Germinal center (tissue), 1 donor: ENCODE measurements at places on chromosomes 1 and 21.
A peak's percentile ranks its signal among the peaks of the same experiment; 100 is the strongest.

DNA sequence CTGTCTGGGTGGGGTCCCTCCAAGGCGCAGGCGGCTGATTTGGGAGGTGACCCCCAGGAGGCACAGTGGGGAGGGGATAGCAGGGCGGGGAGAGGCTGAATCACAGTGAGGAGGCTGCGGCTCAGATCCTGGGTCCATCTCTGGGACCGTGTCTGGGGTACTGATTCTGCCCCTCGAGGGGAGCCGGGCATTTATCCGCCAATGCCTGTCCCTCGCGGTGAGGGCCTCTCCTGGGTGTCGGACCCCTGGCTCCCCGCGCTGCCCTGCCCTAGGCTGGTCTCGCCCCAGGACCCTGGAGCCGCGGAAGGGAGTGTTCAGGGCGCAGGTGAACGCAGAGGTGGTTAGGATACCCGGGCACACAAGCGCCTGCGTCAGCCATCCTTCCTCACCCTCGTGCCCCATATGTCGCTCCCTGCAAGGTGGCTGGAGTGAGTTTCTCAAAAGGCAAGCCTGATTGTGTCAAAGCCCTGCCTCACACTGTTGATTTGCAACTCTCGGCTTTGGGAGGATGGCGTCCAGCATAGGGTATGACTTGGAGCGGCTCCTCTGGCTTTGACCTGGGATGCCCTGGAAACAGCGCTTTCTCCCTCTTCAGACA is 530.9 kb downstream of the PTPRU start:
- no peak for DNase-seq

DNA sequence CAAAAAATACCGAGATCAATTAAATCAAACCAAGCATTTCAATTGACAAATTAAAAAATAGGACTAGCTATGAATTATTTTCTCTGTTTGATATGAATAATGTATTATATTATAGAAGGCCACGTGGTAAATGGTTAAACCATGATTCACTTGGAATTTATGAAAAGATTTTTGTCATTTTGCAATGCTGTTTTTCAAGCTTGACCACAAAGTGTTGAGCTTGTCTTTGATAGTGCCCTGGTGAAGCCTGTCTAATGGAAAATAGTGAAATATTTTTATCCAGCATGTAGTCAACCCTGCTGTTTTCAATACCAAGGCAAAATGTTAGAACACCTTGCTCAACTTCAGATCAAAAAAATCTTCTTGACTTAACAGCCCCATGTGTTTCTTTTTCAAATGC is 288.0 kb upstream of the PRMT6 start:
- no peak for DNase-seq

GRCh38 chr1:44829506-44830384 is 13.3 kb downstream of the PTCH2 start:
- DNase-seq = no peak

DNA sequence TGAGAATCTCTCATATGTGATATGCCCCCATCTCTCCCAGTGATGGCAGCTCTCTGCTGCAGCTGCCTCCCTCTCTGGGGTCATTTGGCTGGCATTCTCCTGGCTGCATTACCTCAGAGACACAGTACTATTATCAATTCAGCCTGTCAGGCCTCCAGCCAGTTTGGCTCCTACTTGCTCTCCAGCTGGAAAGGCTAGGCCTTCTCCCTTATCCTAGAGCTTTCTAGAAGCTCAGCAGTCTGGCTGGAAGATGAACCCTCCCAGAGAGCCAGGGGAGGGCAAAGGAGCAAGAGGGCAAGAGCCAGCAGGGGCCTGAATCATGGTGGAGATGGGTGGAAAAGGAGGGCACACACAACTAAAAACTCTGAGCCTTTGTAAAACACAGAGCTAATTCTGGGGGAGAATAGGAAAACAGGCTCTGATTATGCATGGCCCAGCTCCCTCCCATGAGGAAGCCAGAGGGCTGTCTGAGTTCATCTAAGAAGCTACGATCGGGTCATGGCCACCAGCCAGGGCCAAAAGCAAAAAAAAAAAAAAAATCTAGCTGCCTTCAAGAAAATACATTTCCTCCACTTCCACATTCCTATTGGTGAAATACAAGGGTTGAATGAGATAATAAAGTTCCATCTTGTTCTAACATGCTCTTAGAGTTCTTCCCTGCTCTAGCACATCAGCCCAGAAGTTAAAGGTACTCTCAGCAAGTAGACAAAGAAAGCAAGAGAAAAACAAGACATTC is 8.8 kb downstream of the LAMB3 start:
- no peak for DNase-seq

DNA sequence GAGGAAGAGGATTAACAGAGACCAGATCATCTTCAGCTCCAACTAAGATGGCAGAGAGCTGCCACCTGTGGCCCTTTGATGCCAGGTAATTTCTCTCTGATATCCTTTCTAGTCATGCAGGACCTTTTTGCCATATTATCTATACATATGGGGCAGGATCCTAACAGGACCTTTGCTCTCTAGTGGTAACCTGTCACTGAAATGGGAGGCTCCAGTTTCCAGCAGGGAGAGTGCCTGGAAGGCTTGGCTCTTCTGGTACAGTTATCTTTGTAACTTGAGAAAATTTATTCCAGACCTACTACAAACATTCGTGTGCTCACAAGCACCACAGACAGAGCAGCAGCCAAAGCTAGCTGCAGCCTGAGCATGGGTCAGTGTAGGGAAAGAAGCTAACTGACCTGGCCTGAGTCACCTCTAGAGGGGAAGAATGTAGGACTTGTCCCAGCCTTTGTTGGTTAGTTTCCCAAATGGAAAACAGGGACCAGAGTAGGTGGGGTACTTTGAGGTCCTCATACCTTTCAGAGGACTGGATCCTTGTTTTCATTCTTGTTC is 86.5 kb upstream of the MACF1 start:
- DNase-seq = no peak

DNA sequence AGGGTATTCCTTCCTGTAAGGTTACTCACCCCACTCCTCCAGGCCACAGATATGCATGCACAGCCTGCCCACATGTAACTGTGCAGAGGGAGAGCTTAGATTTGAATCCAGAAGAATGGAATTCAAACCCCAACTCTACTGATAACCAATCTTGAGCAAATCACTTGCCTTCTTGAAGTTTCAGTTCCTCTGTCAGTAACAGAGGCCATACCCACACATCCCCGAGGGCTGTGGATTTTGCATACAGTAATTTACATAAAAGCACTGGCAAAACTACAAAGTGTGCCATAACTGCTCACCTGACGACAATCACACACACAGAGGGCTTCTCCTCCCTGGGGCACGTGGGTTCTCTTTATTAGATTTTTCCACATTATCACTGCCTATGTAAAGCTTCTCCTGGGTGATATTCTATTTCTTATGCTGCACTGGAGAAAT is 18.6 kb downstream of the CD247 start:
- DNase-seq = peak; percentile 87

- no peak for DNase-seq
These were observed 275.0 kb downstream of the NEGR1 start for GRCh38 chr1:72007312-72007711.

DNA sequence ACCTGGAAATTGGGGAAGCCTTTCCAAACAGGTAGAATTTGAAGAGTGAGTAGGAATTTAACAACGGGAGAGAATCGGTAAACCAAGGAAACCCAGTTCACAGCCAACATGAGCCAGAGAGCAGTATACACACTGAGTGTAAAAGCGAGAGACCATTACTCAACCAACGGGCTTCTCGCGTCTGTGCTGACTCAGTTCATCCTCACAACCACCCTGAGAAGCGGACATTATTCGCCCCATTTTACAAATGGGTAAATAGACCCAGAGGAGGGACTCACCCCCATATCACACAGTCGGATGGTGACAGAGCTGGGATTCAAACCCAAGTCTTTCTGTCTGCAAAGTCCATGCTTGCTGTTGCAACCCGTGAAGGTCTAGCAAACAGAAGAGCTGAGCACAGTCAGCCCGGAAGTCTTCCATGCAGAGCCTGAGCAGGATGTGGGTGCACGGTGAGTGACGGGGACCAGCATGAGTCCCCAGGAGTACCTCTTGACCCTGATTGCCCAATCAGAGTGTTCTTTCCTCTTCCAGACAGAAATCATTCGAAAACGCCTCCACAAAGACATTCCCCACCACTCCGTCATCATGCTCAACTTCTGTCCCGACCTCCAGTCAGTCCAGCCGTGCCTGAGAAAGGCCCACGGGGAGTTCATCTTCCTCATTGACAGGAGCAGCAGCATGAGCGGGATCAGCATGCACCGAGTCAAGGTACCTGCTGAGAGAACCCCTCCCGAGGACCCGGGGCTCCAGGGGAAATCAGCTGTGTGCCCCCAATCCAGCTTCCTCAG is 32.3 kb downstream of the VWA5B1 start:
- no peak for DNase-seq

- DNase-seq = no peak
These were observed 91.0 kb upstream of the FMN2 start for GRCh38 chr1:240000634-240001033.

GRCh38 chr1:59005491-59006288 is 221.8 kb upstream of the JUN start:
- no peak for DNase-seq

DNA sequence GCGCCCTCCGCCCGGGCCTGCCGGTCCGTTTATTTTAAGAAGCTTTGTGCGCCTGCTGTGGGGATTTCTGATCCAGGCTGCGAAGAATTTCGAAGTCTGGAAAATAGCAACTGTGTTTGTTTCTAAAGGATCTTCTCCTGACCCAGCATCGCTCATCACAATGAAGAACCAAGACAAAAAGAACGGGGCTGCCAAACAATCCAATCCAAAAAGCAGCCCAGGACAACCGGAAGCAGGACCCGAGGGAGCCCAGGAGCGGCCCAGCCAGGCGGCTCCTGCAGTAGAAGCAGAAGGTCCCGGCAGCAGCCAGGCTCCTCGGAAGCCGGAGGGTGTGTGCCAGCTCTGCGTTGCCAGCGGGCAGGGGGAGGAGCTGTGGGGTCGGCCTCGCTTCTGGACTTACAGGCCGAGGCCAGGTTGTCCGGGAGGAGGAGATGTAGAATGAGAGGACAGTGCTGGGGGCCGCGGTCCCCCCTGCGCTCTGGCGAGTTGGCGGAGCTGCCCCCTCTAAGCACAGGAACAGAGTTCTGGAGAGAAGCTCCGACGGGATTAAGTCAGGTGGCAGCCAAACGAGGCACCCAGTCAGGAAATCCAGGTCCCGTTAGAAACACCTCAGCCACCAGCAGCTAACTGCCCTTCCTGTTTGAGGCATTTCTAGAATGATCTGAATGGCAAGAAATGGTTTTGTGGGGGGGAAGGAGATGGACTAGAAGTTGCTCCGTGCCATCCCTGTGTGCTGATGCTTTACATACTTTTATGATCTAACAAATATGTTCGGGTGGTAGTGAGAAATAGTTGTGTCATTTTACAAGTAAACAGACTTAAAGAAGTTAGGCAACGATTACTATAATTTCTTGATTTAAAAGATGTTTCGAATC is 948 bp downstream of the TXLNA start:
- peak; percentile 51 for DNase-seq

DNA sequence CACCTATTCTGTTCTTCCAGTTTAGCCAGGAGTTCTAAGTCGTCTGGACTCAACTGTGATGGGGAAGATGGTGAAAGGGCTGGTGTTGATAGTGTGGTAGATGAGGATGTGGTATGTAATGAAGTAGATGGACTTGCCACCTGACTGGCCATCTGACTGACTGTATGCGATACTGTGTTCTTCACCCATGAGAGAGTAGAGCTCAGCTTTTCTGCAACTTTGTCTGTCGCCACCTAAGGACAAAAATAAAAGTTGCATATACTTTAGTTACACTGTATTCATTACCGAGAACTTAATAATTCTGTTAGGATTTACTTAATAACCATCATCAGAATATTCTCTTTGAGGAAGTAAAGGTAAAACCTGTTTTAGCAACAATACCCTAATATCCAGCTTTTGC is 48.5 kb downstream of the EVI5 start:
- DNase-seq = no peak

DNA sequence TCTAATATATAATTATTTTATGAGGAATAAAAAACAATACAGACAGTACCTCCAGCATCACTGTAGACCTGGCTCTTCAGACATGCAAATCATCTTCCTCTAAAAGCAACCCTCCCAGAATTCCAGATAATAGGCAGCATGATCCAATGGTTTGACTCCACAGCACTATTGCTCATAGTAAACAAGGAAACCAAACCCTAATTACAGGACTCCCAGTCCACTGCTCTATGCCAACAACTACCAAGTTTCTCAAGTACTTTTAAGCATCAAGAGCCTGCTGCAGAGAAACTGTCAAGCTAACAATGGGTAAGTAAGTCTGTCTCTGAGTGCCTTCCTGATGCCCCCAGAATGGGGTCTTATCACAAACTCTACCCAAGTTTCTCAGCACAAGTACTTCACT is 57.2 kb downstream of the EYA3 start:
- no peak for DNase-seq

DNA sequence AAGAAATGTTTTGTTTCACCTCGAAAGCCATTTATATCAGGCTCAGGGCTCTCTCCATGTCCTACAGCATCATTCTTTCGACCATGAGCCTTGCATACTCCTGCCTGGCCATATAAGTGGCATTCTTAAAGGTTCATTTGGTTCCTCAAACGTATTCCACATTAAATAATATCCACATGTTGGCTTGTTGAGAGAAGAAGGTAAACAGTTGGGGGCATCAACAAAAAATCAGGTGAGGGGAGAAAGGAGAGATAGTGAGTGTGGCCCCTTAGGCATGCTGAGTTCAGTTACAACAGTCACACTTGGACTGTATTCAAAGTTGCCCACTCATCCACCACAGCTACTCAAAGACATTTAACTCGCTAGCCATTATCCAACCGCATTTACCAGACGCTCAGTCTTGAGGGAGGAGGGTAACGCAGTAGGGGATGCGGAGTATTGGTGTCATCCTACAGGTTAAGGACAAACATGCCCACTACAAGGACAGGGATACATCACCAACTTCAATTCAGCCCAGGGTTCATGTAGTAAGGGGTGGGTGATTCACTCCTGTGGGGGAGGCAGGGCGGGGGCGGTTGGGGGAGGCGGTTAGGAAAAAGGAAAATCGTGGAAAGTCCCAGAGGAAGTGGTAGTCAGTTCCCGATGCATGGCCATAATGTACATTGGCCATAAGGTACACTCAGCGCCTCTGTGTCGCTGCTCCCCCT is 1.4 kb downstream of the ZNF697 start:
- no peak for DNase-seq
